ENCODE measurements at places on chromosomes 2 and 18.

- no peak for DNase-seq
Measured at GRCh38 chr2:20474757-20475566, 28.1 kb downstream of the RHOB start.

GRCh38 chr2:238928520-238929241, 80.8 kb downstream of the TWIST2 start:
- DNase-seq, result no peak

DNA sequence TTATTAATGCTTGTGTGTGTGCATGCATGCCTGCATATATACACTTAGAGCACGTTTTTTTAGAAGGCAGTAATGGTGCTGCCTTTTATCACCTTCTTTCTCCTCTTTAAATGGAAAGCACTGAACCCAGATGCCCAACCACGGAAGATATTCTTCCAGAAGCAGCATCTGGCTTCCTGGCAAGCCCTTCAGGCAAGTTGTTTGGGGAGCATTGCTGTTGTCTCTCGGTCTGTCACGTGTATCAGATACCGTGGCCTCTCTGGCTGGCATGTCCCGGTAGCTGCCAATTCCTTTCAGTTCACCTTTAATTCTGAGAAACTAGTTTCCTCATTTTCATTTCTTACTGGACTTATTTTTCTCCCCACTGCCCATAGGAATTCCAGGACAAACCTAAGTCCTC, 587.8 kb downstream of the ARHGAP15 start:
- DNase-seq, result no peak

DNA sequence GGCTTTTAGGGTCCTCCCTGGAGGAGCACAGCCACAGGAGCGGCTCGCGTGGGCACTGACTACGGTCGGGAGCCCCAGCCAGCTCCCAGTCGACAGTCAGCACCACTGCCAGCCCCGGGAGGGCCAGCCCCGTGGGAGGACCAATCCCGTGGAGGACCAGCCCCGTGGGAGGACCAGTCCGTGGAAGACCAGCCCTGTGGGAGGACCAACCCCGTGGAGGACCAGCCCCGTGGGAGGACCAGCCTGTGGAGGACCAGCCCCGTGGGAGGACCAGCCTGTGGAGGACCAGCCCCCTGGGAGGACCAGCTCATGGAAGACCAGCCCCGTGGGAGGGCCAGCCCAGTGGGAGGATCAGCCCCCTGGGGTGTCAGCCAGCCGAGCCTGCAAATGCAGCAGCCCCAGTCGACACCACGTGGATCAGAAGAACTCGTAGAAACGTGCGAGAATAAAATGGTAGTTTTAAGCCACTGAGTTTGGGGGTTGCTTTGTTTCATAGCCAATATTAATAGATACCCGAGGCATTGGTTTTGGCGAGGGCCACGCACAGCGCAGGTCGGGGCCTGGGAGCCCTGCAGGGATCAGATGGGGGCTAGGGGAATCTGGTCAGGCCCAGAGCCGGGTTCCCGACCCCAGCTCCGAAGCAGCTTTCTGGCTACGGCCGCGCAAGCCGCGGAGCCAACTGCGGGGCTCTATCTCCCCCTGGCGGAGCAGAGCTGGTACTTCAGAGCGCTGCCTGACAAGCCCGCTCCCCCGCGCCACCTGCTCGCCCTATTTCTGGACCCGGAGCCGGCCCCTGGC, 73.0 kb downstream of the TEX51 start:
- peak; percentile 74 for DNase-seq

- DNase-seq, result peak; percentile 68
Measured at GRCh38 chr2:111702119-111702803, 181.7 kb downstream of the ANAPC1 start.

DNA sequence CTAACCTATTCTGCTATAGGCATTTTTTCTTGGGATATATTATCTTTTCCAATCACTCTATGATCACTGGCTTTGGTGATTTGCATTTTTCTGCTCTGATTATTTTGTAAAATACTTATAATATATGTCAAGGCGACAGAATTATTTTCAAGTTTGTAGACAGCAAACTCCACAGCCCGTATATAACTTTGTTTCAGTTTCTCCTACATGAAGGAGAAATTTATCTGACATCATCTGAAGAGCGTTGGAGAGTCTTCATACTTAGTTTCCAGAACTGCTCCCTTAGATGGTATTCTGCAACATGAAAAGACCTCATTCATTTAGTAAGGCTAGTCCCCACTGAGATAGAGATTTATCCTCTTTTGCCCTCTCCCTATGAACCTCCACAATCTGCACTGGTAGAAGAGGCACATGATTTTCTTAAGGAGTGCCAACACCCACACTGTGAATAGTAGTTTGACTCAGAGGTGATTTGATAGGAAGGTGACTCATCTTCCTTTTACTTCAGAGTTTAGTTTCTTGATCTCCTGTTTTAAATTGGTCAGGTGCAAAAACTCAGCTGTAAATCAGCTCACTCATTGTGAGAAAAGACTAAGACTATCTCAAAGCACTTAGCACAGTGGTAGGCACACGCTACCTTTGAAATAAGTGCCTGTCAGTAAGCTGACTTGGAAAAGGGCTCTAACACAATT, 1848.6 kb upstream of the CELF4 start:
- peak; percentile 23 for DNase-seq

GRCh38 chr18:45551142-45551815, 64.0 kb upstream of the SLC14A2 start:
- no peak for DNase-seq

DNA sequence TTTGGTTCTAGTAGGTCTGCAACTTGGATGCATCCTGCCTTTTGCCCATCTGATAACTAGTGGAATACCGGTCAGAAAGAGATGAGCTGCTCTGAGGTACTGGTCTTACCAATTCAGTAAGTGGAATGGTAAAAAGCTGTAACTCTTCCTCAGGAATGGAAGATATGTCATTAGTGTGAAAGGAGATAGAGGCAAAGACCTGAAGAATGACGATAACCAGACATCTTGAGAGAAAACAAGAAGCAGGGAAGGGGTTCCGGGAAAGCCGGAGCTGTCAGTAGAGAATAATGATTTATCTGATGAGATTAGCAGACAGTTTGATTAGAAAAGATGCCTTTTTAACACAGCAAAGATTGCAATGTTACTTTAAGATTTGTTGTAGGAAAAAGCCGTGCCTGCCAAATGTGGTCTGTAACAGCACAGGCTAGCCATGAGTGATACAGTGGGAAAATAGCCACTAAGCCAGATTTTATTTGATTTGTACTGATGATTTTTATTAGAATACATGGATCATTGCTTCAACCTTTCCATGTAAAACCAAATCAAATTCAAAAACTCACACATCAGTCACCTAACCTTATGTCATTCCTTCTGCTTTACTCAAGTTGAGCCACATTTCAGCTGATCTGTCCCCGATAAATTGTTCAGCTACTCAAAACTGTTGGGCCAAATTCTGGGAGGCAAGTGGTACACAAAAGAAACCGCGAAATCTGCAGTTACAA, 110.0 kb downstream of the TCF4 start:
- peak; percentile 60 for DNase-seq

DNA sequence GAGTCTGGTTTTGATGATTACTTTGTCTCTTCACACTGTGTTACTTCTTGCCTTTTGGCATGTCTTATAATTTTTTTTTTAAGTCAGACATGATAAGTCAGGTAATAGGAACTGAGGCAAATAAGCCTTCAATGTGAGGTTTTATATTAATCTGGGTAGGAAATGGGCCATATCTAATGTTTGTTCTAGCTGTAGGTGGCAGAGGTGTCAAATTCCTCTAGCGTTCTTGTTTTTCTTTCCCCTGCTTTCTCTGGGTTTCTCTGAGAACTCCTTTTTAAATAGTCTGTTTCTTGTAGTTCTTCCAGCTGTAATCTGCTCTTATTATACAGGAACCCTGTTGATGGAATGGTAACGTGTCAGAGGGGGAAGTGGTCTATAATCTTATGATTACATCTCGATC, 5.7 kb downstream of the SP140 start:
- DNase-seq, result no peak

- peak; percentile 41 for DNase-seq
Measured at GRCh38 chr18:44742718-44743311, 62.1 kb downstream of the SETBP1 start.

GRCh38 chr2:202098291-202098690, 25.2 kb downstream of the KIAA2012 start:
- DNase-seq, result no peak
